ENCODE measurements at places on chromosomes 16 and 17.

- DNase-seq: peak; percentile 51
These were observed 10.9 kb downstream of the RABEP2 start for GRCh38 chr16:28913946-28914724.

DNA sequence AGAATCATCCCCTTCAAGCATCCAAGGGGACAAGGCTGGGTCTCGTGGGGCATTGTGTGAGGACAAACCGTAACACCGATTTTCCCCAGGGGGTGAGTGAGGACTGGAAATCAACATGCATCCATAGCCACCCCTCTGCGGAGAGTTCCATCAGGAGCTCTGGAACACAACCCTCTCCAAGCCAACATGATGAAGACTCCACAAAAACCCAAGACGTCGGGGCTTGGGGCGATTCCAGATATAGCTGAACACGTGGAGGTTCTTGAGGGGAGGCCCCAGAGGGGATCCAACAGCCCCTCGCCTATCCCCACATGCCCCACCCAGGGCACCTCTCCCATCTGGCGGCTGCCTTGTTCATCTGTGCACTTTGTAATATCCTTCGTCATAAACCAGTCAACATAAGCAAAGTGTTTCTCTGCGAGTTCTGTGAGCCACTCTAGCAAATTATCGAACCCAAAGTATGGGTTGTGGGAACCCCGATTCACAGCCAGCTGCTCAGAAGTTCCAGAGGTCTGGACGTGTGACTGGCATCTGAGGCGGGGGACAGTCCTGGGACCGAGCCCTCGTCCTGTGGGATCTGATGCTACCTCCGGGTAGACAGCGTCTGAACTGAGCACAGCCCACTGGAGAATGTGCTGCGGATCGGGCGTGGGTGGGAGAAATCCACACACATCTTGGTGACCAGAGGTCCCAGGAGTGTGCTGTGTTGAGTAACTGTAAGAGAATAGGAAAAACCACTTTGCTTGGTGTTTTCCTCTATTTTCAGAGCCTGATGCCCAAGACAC is 55.5 kb downstream of the RPH3AL start:
- DNase-seq: no peak

DNA sequence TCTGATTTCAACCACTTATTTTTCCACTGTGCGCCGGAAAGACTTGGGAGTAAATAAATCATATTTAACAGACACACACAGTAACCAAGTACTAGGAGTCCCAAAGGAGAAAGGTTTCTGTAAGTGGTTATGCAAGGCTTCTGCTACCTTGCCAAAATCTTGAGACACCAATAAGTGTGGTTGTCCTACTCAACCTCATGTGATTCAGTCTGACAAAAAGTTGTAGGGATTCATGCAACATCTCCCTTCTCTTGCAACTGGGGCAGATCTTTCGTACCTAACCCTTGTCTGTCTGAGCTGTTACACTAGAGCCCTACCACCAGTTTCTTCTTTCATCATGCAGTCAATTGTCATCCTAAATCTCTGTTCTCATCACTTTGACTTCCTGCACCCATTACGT is 69.9 kb upstream of the NUDT7 start:
- DNase-seq: no peak

DNA sequence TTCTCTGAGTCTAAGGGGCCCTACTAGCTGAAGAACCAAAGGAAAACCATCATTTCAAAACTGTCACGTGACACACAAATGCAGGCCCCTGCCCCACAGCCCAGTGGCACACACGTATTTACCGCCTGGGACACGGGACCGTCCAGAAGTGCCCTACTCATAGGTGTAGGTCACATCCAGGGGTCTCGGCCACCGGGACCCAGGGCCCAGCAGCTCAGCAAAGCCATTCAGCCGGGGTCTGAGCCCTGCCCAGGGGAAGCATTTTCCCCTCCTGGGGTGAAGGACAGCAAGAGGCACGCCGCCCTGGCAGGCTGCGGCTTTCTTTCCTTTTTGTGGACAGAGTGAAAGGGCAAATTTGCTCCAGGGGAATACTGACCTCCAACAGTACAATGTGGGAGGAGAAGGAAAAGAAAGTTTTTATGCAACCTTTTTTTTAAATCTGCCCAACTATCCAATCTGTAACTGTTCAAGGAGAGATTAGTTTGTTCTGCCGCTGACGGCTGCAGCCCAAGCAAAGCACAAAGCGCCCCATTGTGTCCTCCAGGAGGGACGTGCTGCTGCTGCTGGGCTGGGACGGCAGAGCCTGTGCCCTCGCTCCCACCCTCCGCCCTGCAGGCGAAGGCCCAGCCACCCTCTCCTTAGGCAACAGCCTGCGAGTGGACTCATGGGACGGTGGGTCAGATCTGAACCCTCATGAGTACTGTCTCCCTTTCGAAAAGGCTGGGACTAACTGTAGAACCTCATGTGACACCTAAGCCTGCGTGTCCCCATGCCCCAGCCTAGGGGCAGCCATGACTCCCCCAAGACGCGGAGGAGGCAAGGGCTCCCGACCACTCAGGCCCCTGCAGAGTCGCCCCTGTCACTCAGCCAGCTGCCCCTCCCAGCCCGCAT is 21.3 kb downstream of the SLC7A5 start:
- DNase-seq: no peak

DNA sequence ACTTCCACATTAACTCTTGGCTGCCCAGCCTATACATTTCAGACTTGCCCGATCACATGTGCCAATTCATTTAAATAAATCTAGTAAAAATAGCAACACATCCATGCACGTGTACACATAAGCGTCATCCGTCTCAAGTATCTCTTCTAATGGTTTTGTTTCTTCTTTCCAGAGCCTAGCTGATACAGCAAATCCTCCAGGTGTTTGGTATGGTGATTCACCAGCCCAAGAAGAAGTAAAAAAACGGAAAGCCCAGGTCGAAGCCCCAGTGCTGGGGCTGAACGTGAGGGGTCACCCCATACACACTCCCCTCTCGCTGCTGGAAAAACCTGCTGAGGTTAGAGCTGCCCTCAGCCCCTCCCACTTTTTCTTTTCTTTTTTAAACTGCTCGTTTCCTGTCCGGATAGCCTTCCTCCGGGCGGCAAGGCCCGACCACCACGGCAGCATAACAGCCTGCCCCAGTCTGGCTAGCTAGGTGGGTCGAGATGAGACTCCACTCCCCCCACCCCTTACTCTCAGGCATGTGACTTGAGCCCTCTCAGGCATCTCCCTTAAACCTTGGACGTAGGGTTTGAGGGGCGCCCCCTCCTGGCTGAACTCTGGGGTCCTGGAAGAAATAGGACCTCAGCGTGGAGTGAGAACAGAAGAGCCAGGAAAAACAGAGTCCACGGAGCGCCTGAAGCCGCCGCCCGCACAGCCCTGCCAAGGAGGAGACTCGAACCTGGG is 13.9 kb upstream of the OR1F1 start:
- peak; percentile 8 for DNase-seq

DNA sequence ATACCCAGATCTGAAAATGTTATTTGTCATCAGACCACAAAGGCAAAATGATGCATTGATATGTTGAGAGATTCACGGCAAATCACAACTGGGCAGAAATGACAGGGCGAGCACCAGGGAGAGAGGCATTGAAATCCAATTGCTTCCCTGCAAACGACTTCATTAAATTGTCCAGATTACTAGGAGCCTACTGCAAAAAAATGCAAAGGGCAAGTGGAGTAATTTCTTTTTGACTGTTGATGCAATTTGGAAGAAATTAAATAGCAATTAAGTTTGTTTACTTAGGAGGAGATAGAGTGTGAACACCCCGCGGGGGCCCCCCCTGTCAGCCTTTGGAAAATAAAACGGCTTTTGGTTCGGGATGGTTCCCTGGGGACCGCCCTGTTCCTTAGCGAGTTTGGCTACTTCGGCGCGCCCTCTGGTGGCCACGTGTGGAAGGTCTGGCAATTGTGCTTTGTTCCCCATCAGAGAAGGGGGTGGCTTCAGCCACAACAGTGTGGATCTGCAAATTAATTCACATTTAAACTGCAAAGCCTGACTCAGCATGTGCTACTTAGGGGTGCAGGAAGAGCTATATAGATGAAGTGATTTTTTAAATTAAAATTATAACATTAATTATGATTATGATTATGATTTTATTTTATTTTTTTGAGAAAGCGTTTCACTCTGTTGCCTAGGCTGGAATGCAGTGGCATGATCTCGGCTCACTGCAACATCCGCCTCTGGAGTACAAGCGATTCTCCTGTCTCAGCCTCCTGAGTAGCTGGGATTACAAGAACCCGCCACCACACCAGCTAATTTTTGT is 14.5 kb upstream of the TMC7 start:
- peak; percentile 76 for DNase-seq

- DNase-seq: no peak
These were observed 3.1 kb upstream of the FAM117A start for GRCh38 chr17:49766918-49767530.

- DNase-seq: no peak
These were observed 41.1 kb upstream of the GSE1 start for GRCh38 chr16:85571813-85572619.

GRCh38 chr16:56345406-56346050 is 79.8 kb downstream of the AMFR start:
- no peak for DNase-seq
